ENCODE measurements at places on chromosomes 6 and 20.
A peak's percentile ranks its signal among the peaks of the same experiment; 100 is the strongest.

DNA sequence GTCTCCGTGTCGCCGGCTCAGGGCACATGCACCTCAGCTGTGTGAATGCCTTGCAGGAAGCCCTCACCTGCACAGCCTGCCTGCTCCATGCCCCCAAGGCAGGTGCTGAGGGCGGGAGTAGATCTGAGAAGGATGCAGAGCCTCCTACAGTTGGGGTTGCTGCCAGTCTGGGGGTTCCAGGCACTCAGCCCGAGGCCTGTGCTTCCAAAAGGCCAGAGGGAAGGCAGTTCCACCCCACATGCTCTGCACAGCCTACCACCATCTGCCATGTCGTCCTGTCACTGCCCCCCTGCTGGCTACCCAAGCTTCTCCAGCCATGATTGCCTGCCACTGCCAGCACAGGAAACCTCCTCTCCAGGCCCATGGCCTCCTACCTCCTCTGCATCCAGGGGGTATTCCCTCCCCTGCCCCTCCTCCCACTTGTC, 19.3 kb downstream of the ACSS1 start:
- DNase-seq, result no peak

DNA sequence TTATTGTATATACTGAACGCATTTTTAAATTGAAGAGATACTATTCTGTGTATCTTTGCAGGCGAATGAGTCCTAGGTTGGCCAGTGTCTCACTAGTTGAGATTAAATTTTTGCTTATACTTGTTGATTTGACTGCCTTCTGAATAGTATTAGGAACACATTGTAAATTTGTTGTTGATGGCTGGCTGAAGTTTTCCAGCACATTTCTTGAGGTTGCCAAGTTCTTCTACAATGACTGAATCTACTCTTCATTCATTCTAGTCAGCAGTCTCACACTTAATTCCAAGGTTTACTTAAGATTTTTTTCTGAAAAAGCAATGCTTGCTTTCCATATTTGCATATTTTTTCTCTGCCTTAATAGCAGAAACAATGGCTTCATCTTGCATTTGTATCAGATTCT, 151.7 kb downstream of the ZFAND3 start:
- DNase-seq, result peak; percentile 14

DNA sequence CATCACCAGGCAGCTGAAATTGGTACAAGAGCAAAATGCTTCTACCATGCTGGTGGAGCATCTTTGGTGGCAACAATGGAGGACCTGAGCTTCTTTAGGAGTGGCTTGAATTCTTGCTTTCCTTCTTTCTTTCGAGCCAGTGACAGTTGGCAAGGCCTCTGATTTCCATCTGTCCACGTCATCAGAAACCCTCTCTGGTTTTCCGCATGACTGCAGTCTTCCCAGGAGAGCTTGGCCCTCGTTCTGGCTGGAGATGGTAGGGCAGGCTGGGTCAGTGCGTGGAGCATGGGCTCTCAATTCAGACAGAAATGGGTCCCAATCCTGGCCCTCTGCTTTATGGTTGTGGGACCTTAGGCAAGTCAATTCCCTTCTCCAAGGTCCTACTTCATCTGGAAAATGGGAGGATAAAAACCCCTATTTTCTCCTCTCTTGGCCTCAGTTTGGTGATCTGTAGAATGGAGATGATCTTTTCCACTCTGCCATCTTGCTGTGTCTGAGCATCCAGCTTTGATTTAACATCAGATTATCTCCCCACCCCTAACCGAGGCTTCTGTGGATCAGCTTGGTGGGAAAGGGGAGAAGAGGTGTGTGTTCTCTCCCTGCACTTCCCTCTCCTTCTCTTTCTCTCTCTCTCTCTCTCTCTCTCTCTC, 3.6 kb upstream of the BPIFB1 start:
- DNase-seq, result no peak

GRCh38 chr6:119979862-119980261, 630.3 kb upstream of the MAN1A1 start:
- no peak for DNase-seq

DNA sequence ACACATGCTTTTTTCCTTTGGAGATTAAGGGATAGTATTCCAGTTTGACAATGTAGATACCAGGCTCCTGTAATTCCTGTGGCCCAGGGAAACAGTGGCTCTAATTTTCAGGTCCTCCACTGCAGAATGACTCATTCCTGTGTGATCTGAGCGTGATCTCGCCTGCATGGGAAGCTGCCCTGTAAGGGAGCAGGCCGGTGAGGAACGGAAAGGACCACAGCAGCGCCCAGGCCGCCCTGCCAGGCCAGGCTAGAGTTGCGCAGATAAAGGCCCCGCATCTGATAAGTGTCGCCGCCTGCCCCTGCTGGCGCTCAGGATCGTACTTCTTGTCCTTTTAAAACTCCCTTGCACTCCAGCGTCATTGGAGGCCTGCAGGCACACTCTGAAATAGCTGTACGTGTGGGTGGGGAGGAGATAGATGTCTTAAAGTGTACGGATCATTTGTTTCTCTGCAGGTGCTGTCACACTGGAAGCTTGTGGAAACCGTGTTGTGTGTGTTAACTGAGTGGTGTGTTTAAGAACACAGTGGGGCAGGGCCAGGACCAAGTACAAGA, 60.7 kb downstream of the SYNJ2 start:
- peak; percentile 69 for DNase-seq

GRCh38 chr6:6586671-6587526, 1.6 kb upstream of the LY86 start:
- DNase-seq, result no peak

DNA sequence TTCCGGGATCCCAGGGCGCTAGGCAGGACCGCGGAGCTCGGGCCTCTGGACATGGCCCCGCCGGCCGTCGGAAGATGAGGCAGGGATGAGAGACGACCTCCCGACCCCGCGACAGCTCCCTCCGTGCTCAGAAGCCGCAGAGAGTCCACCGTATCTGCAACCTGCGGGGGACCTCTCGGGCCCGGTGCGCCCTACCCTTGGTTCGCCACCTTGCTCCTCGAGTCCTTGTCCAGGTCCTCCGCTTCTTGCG, 301 bp downstream of the PPP1R3D start:
- DNase-seq, result no peak

DNA sequence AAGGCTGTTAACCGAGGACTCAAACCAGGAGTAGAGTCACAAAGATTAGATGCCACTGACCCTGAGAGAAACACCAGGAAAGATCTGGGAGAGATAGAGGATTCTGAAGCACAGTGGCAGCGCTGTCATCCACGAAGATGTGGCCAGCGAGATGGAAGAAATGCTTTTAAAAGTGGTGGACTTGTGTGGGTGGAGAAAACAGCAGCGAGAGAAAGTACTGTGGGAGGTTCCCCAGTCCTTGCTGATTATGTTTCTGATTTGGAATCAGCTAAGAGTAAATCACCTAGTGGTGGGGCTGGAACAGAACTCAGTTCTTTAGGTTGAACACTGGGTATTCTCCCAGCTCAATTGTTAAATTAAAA, 435 bp upstream of the ZNF322 start:
- peak; percentile 28 for DNase-seq

GRCh38 chr6:158021814-158022748, 40.4 kb downstream of the SYNJ2 start:
- no peak for DNase-seq

GRCh38 chr20:49381558-49382493, 100.6 kb downstream of the KCNB1 start:
- peak; percentile 31 for DNase-seq

GRCh38 chr6:110430236-110430635, 14.9 kb upstream of the DDO start:
- no peak for DNase-seq

GRCh38 chr6:114431641-114432040, 88.8 kb upstream of the HS3ST5 start:
- no peak for DNase-seq

- peak; percentile 75 for DNase-seq
Observed at GRCh38 chr20:43937591-43937990, 22.9 kb downstream of the TOX2 start.

- DNase-seq, result peak; percentile 51
Observed at GRCh38 chr20:44909872-44910689, at the start of gene PABPC1L. PABPC1L (plus strand) TSS chr20:44910060; CDS start chr20:44910144, 84 bp downstream.

DNA sequence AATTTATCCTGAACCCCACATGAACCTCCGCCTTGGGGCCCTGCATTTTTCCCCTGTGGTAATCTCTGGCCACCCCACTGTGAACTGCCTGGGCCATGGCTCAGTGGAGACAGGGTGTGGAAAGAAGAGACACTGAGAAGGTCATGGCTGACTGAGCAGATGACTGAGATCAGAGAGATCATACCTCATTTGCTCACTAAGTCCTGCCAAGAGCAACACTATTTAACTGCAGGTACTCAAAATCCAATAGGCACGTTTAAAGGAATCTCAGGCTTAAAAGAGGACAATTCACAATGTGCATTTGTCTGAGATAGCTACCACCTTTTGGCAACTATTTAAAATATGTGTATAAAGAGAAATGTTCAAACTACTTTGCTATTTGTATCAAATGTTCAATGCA, 305.0 kb downstream of the GMDS start:
- DNase-seq, result no peak

GRCh38 chr6:85490516-85491248, 40.8 kb downstream of the NT5E start:
- peak; percentile 19 for DNase-seq

GRCh38 chr6:88442737-88443136, 276.6 kb upstream of the CNR1 start:
- no peak for DNase-seq

DNA sequence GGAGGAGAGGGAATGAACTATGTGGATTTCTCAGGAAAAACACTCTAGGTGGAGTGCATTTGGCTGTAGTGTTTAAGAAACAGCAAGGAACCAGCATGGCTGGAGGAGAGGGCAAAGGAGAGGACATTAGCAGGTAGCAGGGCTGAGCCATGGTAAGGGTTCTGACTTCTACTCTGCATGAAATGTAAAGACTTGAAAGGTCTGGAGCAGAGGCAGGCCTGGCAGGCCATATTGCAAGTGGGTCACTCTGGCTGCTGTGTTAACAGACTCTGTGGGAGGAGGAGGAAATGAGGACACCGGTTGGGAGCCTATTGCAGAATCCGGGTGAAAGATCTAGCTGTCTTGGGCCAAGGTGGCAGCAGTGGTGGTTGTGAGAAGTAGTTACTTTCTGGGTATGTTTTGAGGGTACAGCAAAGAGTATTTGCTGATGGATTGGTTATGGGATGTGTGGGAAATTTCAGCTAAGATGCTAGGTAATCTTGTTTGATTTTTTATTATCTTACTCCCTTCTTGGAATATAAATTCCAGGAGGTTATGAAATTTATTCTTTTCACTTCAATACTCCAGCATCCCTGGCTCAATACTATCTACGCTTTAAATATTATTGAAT, 115.9 kb upstream of the BCLAF1 start:
- DNase-seq, result no peak

DNA sequence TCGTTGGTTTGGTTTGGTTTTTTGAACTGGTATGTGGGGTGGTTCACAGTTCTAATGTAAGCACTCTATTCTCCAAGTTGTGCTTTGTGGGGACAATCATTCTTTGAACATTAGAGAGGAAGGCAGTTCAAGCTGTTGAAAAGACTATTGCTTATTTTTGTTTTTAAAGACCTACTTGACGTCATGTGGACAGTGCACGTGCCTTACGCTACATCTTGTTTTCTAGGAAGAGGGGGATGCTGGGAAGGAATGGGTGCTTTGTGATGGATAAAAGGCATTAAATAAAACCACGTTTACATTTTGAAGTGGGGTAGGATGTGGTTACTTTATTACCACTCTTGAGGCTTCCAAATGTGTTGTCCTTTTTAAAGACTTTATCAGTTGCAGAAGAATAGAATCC, 168.0 kb downstream of the ZMYND8 start:
- peak; percentile 12 for DNase-seq

DNA sequence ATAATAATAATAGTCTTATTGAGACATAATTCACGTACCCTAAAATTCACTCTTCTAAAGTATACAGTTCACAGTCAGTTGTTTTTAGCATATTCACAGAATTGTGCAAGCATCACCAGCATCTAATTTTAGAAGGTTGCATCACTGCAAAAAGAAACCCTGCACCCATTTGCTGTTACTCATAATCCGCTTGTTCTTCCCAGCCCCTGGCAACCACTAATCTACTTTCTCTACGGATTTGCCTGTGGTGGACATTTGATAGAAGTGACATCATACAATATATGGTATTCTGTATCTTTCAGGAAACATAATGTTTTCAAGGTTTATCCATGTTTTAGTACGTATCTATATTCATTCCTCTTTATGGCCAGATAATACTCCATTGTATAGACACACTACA, 41.5 kb upstream of the FAM184A start:
- peak; percentile 67 for DNase-seq

- no peak for DNase-seq
Observed at GRCh38 chr6:95243053-95243452, 334.3 kb upstream of the MANEA start.

DNA sequence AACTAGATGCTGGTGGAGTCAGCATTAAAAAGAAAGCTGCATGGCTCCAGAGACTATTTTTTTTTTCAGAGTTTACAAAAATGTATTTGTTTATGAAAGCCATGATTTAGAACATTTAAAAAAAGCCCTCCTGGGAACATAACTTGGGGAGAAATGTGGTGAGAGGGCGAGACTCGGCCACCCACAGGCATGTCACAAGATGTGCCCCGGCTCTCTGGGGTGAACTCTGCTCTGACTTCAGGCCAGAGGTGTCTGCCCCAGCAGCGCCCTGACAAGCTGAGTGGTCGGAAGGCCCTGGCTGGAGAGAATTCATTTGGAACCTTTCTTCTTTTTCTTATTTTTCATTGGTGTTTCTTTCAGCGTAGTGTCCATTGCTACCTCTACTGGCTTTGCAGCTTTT, 21.7 kb upstream of the RFPL4B start:
- no peak for DNase-seq

DNA sequence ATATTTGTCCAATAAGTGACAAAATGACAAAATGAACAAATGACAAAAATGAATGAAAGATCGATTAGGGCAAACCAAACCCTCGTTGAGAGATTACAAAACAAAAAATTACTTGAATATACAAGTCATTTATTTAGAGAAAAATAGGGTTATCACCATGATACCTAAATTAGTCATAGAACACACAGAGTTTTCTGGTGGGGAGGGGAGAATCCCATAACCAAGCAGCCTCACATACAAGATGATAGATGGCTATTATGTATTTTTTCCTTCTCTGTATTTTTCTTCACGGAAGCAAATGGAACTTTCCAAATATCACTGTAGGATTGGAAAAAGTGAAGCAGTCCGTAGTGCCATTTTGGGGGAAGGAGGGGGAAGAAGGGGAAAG, 28.5 kb upstream of the BMP6 start:
- no peak for DNase-seq

GRCh38 chr6:73985891-73986290, 289.9 kb downstream of the CD109 start:
- DNase-seq, result peak; percentile 83

Data from fibroblast of skin of abdomen (primary cell).